Stimulated activated CD4-positive, alpha-beta T cell treated with anti-CD3 and anti-CD28 coated beads, TNF-alpha, amount 100 ng/mL, for 48 hours (primary cell): ENCODE measurements at places on chromosomes 7 and 10.
A peak's percentile ranks its signal among the peaks of the same experiment; 100 is the strongest.

- DNase-seq, result peak; percentile 64
Measured at GRCh38 chr7:131231381-131232220, 96.1 kb upstream of the MKLN1 start.

DNA sequence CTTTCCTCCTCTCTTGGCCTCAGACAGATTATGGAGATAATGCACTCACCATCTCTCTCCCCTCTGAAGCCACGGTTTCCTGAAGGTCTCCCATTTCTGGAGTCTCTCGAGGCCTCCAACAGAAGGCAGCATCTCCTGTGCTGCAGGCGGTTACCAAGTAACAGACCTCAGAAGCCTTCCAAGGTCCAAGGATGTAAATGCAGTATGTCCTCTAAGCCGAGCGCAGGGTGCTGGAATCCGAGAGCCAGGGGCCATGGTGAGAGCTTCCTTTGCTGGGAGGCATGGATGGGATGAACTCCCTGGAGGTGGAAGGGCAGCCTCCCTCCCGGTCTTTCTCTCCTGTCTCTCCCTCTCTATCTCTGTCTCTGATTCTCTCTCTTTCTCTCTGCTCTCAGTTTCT is 79.8 kb downstream of the ADARB2 start:
- DNase-seq, result no peak

GRCh38 chr7:85343484-85343883 is 156.6 kb upstream of the SEMA3D start:
- no peak for DNase-seq

GRCh38 chr10:126930131-126930882 is 25.1 kb downstream of the DOCK1 start:
- DNase-seq, result no peak

- no peak for DNase-seq
Measured at GRCh38 chr7:148556892-148557291, 33.7 kb upstream of the C7orf33 start.

GRCh38 chr10:23151071-23151470 is 41.0 kb upstream of the PTF1A start:
- no peak for DNase-seq

DNA sequence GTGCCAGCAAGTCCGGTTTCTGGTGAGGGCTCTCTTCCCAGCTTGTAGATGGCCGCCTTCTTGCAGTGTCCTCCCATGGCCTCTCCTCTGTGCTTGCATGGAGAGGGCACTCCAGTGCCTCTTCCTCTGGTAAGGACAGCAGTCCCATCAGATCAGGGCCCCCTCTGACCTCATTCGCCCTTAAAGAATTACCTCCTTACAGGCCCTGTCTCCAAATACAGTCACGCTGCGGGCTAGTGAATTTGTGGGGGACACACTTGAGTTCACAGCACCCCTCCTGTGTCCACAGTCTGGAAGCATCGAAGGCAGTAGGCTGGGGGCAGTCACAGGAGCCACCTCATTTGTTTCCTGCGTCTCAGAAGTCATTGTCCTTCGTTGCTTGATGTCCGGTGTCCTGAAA is 54.6 kb downstream of the LHPP start:
- no peak for DNase-seq
